ENCODE measurements at places on chromosomes 12 and 14. TPM values are rescaled to one million over a fixed set of nuclear protein-coding genes. Genes with fewer than 3 reads are reported as not detected.
A peak's percentile ranks its signal among the peaks of the same experiment; 100 is the strongest.

DNA sequence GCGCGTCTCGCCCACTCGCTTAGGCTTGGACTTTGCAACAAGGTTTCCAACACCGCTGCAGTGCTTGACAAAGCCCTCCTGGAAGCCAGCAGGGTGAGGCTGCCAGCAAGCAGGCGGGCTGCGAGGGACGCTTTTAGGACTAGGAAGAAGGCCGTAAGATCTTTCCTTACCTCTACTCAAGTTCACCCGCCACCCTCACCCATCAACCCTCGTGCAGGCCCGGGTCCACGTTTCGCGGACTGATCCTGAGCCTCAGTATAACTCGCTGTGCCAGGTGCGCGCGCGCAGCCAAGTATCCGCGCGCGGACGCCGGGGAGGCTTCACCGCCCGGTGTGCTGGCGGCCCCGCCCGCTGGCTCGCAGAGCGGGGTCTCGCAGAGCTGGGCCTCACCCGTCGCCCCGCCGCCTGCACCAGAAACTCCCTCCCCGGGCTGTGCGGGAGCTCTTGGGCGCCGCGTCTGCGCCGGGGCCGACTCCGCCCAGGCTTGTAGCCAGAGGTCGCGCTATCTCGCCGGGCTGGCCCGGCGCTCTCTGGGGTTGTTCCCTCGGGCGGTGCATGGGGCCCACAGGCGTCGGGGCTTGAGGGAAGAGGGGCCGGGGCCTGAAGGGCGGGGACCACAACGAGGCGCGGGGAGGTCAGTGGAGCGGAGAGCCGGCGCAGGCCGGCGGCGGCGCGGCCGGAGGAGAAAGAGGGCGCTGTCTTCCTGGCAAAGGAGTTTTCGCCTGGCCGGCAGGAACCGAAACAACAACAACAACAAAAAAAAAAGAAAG lies 7.6 kb upstream of the SIX1 start:
- peak overlapping the region; percentile 28 for H3K4me3 ChIP-seq
- H3K4me1 ChIP-seq, result no peaks in the 10 kb centered on the region
- peaks cover 68% of the 10 kb centered on the region for H3K27me3 ChIP-seq
- H3K36me3 ChIP-seq, result no peaks in the 10 kb centered on the region
- no peak for DNase-seq
- H3K27ac ChIP-seq, result no peak overlapping the region

DNA sequence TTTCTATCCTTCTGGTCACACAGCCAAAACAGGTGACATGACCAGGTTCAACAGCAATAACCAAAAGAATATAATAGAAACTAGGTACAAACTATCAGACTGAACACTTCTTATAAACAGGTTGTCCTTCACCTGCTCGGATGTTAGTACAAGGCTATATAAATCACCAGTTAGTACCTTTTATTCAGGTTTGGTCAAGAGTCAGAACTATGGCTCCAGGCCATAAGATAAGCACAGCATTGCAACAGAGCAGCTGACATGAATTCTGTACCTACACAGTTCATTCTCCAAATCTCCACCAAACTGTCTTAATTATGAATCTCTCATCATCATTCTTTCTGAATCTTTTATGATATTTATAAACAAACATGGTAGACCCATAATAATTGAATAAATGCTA lies 123.9 kb downstream of the DIO2 start:
- no peaks in the 10 kb centered on the region for H3K36me3 ChIP-seq
- no peak overlapping the region for H3K4me3 ChIP-seq
- H3K27ac ChIP-seq, result no peak overlapping the region
- no peaks in the 10 kb centered on the region for H3K4me1 ChIP-seq
- H3K27me3 ChIP-seq, result no peaks in the 10 kb centered on the region
- DNase-seq, result no peak

- H3K4me3 ChIP-seq, result no peak overlapping the region
- H3K27me3 ChIP-seq, result no peaks in the 10 kb centered on the region
- H3K4me1 ChIP-seq, result no peaks in the 10 kb centered on the region
- no peaks in the 10 kb centered on the region for H3K36me3 ChIP-seq
- no peak for DNase-seq
Observed at GRCh38 chr14:101707863-101708620, 53.5 kb upstream of the PPP2R5C start.

DNA sequence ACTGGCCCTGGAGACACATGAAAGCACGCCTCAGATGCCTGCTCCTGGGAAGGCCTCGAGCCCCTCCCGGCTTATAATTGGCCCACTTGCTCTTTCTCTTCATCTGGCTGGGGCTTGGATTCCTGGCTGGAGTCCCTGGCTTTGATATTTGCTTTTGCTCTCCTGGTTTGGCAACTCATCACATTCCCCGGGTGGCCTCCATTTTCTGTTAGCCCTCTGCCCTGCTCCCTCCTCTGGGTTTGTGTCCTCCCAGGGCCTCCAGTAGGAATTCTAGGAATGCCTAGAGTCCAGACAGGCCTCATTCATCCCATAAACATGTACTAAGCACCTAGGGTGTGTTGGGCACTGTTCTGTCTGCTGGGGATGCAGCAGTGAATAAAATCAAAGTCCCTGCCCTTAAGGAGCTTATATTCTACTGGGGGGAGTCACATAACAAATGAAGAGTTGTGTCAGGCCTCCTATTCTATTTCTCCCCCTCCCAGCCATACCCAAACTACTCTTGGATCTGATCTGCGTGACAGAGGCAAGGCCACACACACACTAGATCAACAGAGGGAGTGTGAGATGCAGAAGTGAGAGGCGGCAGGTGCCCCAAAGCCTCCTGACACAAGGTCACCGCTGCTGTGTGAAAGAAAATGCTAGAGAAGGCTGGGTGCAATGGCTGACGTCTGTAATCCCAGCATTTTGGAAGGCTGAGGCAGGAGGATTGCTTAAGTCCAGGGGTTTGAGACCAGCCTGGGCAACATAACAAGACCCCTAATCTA lies 21.3 kb upstream of the TSPAN9 start:
- H3K27ac ChIP-seq, result peak overlapping the region; percentile 74
- no peaks in the 10 kb centered on the region for H3K4me1 ChIP-seq
- H3K36me3 ChIP-seq, result no peaks in the 10 kb centered on the region
- no peak overlapping the region for H3K4me3 ChIP-seq

CTSG gene
- total RNA-seq, result 4.0 TPM

GLIPR1L1 gene
- not detected for total RNA-seq

RNF31 gene
- 17.7 TPM for total RNA-seq

Measured in uterus (tissue), 4 donors.